Activated CD4-positive, alpha-beta T cell treated with anti-CD3 and anti-CD28 coated beads for 48 hours (primary cell): ENCODE measurements at places on chromosomes 5 and 9.

GRCh38 chr9:126338945-126339344 lies 12.3 kb downstream of the MVB12B start:
- no peak for DNase-seq

DNA sequence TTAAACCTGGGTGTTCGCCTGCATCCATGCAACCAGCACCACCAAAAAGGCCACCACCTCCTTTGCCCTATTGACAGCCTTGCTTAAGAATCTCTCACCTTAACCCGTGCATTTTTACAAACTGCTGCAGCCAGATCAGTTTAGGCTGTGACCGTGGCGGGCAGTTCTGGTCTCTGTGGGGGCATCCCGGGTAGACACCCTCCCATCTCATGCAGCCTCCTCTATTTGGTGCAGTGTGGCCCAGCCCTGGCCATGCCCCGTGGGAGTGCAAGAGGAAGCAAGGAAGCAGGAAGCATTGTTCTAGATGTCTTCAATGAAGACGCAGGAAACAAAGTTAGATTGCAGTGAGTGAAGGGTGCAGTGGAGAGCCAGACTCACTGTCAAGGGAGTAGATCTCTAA lies 108.8 kb upstream of the MVB12B start:
- DNase-seq, result no peak

- DNase-seq, result no peak
Observed at GRCh38 chr5:60374409-60374808, 325.6 kb downstream of the DEPDC1B start.

DNA sequence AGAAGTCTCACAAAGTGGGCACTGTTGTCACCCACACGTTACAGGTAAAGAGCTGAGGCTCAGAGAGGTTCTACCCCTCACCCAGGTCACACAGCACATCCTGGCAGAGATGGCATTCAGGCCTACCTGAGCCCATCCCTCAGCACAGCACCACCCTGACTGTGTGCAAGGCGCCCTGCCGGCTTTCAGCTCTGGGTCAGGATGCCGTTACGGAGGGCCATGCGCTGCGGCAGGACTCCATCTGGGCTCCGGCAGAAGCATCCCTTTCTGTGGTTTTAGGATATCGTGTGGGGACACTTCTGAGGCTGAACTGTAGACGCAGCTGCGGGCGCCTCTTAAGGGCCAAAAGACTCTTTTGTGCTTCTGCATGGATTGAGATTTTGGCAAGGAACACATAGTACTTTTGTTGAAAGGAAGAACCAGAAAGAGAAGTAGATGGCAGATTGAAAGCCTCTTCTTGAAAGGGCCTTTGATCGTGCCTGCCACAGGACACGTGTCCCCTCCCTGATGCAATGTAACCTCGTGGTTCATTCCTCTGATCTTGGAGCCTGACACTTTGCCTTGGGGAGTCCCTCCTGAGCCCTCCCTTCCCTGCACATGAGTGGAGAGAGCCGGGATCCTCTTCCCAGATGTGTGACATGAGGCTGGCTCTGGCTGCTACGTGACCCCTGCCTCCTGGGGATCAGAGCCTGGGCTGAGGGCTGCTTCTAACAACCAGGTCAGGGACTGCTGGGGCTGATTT lies 31.3 kb downstream of the USP20 start:
- peak; percentile 58 for DNase-seq

GRCh38 chr5:74798977-74799911 lies 32.2 kb downstream of the NSA2 start:
- no peak for DNase-seq

GRCh38 chr5:158940977-158941376 lies 158.7 kb downstream of the EBF1 start:
- DNase-seq, result no peak

DNA sequence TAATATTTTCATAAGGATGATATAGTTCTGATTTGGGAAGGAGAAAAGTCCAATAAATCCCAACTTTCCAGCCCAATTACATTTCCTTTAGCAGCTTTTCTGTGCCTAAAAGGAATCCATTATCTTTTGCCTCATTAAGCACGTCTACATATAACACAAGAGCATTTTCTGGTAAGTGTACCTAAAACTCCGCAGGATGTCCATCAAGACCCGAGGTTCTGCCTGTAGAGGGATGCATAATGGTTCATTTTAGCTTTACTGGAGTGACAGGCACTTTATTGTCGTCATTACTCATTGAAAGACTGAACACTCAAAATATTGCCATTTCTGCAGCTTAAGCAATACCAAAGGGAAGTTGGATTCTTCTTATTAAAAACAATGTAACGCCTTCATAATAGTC lies 669.0 kb downstream of the PRELID2 start:
- no peak for DNase-seq

- no peak for DNase-seq
Observed at GRCh38 chr5:97102010-97102470, 40.4 kb downstream of the LIX1 start.

DNA sequence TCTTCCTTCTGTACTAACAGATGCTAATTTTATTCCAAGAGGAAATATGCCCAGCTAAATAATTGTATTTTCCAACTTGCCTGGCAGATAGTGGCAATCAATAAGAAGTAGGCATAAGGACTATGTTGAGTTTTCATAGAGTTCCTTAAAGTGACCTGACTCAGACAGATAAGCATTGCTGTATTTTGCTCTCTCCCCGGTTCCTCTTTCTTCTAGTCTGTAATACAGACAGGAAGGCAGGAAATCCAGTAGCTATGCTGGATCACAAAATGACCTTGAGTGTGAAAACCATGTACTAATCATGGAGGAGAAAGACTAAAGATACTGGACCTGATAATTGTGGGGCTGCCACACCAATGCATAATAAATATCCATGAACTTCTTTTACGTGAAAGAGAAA lies 701.7 kb downstream of the CETN3 start:
- DNase-seq, result no peak

DNA sequence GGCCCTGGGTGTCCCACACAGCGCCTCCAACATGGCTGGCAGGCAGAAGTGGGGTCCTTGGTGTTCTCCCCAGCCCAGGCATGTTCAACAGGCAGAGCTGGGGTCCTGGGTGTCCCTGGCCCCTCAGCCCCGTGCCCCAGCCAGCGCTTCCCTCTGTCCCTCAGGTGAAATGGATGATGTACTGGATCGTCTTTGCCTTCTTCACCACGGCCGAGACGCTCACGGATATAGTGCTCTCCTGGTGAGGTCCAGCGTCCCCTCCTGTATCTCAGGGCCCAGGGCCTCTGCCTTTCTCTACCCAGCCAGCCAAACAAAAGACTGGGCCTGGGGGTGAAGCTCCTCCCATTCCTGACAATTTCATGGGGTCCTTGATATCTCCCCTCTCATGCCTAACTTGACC lies 2.4 kb downstream of the REEP2 start:
- no peak for DNase-seq

GRCh38 chr9:112489039-112489546 lies 2.5 kb downstream of the KIAA1958 start:
- no peak for DNase-seq

- no peak for DNase-seq
Observed at GRCh38 chr5:132228241-132229035, 785 bp upstream of the P4HA2 start.

- no peak for DNase-seq
Observed at GRCh38 chr5:129977810-129978209, 73.5 kb downstream of the CHSY3 start.

GRCh38 chr5:137217599-137218200 lies 281.4 kb downstream of the SPOCK1 start:
- DNase-seq, result no peak

- no peak for DNase-seq
Observed at GRCh38 chr9:88258024-88258423, 119.7 kb upstream of the SPATA31C2 start.

DNA sequence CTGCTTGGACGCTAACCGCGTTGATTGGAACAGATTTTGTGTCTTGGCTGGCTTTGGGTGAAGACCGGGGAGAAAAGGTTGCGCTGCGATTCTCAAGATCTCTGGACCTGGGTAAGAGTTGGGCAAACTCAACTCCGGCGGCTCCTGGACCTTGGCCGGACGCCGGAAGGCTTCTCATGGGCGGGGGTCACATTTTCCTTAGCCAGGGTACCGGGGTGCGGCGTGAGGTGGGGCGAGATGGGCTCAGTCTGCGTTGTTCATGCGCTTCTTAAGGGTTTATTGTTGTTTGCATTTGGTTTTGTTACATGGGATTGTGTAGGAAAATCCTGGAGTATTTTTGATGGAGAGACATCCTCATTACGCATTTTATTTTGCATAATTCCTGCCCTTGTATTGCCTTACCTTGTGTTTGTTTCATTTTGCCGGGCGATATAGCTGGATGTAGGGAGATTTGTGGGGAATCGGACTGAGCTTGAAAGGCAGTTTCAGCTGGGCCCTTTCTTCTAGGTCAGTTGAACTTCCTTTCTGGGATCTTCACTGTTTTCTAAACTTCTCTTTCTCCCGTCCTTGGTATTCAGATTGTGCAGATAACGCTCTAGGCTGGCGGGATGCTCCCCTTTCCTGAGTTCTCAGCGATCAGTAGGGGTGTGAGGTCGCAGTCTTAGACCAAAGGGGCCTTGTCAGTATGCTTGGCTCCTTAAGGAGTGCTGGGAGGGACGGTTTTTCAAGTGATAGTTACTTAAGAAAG lies 524 bp downstream of the MEGF10 start:
- no peak for DNase-seq

DNA sequence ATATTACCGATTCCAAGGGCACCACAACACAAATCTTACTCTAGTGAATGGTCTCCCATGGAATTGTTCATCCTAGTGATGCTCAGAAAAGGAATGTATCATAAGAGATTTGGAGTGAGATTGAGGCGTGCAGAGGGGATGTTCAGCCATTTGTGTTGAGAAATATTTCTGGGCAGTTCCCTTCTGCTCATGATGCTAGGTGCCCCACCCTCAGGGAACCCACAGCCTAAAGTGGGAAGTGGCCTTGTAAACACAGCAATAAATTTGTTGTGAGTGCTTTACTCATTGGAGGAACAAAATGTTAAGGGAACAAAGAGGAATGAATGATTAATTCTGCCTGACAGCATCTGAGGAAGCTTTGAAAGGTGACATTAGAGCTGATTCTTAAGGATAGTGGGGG lies 129.9 kb downstream of the TLE4 start:
- no peak for DNase-seq

GRCh38 chr5:64947031-64947430 lies 178.3 kb downstream of the CWC27 start:
- DNase-seq, result no peak
